SK-N-MC (cell line): ENCODE measurements at places on chromosomes 2 and 18.

DNA sequence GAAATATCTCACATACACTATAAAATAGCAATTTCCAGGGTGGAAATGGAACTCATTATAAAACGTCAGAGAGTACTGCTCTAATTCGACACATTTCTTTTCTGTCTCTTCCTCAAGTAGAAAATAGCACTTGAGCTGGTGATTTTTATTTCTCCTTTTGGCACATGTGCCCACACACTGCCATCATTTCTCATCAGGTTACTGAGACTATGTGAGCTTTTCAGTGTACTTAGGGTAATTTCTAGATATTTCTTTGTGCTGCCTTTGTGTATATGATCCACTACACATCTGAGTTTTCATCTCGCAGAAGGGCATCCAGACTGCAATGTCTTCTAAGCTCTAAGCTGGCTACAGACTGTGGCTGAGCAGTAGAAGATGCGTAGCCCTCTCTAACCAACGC lies 62.1 kb upstream of the PGAP1 start:
- DNase-seq: no peak

DNA sequence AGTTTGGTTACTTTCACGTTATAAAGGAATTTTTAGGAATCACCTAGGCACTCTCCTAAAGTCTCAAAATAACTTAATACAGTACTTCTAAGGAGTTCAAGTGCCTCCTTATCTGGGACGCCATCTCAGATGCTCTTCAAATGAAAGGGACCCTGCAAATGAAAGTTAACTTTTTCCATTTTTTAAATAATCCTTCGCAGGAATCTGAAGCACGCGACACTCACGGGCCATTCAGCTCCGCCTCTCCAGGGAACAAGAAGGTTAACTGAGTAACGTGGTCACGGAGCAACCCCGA lies 537 bp upstream of the ZC3H15 start:
- DNase-seq: no peak

GRCh38 chr2:34045101-34045655 lies 446.1 kb upstream of the FAM98A start:
- no peak for DNase-seq

DNA sequence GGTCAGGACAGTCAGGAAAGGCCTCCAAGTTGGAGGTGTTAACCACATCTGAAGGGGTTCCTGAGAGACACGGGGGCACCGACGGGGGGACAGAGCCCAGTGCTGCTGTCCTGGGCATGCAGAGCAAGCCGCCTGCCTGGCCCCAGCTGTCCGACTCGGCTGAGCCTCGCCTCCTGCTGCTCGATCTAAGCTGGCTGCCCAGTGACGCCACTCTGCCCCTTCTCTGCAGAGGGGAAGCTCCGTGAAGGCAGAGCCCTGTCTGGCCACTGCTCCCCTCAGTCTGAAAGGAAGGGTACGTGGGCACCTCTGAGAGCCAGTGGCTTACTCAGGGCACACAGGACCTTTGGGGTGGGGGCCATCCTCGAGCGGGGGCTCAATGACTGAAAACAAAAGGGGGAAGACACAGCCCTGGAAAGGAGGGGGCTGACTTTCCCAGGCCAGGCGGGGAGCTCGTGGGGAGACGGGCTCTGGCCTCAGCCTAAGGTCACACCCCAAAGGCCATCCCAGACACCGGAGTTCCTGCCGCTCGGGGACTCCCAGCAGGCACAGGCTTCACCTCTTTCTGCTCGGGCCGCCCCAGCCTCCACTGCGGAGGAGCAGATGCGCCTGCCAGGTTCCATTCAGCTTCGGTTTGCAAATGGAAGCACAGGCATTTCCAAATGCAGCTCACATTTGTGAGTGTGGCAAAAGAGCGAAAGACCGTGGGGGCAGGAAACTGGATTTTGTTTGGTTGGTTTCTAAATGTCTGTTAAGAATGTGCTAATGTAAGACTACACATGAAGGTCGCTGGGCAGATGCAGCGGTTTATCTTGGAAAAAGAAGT lies 136.9 kb downstream of the HDAC4 start:
- no peak for DNase-seq
